Endothelial cell of umbilical vein (primary cell): ENCODE measurements at places on chromosomes 11 and 22. TPM values are rescaled to one million over a fixed set of nuclear protein-coding genes. Genes with fewer than 3 reads are reported as not detected.

Gene SERPIND1
- total RNA-seq, result 0.25 and 1.8 TPM in 2 replicates

Gene NXPE2
- total RNA-seq, result not detected in 2 replicates

Gene MMP12
- not detected in 2 replicates for total RNA-seq

GRCh38 chr22:26097840-26098239 lies 71.4 kb upstream of the SEZ6L start:
- no peak for DNase-seq

GRCh38 chr11:106077609-106078455 lies at the start of gene AASDHPPT:
Gene AASDHPPT, plus strand, starts transcription at chr11:106077662. Its CDS starts 49 bp downstream, at chr11:106077711.
- DNase-seq, result peak; percentile 79

- peak; percentile 25 for DNase-seq
These were observed 45.3 kb downstream of the SGSM3 start for GRCh38 chr22:40415531-40416266.

DNA sequence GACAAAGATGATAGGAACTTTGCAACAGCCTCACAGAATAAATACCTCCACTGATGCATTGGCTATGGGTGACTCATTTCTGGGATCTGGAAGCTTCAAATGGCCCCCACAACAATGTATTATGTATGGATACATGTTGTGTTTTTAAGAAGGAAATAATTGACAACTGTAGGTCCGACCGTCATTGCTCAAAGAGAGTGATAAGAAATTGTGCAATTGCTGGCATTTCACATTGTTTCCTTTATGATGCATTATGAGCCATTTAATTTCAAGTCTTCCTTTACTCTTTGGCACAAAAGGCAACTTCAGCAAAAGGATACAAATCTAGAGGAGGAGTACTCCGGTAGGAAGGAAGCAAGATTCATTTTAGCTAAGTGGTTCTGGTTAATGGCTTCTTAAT lies 2.0 kb downstream of the ANO3 start:
- DNase-seq, result no peak

GRCh38 chr11:1498262-1498661 lies 11.7 kb upstream of the MOB2 start:
- DNase-seq, result no peak
